SK-N-DZ (cell line): ENCODE measurements at places on chromosomes 5 and 9.

DNA sequence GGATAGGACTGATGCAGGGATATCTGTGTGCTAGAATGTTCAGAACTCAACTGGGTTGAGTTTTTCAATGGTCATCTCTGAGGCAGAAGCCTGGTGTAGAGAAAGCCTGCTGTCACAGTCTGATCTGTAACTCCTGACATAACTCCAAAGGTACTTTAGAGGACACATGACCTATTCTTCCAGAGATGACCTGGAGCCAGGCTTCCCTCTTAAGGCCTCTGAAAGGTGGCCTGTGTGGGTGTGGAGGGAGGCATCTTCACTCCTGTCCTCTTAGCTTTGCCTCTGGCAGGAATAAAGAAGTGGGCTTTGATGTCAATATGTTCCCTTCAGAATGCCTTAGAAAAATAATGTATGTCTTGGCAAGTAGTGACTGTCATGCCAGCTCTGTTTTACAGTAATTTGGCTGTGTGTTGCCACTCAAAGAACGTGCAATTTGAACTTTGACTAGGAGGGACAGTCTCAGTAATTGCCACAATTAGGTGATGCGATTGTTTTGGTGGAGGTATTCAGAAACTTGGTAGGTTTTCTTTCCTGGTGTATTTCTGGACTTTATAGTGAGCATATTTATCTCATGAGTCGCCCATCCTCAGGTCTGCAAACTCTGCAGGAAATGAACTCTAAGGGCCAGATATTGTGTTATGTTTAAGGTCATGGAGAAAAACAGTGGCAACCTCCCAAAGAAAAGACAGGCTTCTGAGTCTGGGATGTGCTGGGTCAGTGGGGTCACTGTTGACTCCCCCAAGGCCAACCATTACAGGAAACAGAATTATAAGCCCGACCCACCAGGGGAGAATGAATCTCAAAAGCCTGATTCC lies 3.2 kb upstream of the C5orf63 start:
- no peak for DNase-seq

DNA sequence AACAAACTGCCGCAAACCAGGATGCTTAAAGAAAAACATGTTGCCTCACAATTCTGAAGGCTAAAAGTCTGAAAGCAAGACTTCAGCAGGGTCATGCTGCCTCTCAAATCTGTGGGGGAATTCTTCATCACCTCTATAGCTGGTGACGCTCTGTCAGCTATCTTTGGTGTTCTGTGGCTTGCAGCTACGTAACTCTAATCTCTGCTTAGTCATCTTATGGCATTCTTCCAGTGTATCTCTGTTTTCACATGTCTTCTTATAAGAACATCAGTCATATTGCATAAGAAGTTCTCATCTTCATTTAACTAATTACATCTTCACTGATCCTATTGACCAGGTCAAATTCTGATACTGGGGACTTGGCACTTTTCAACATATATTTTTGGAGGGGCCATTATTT lies 243.0 kb downstream of the CDH10 start:
- no peak for DNase-seq

- peak; percentile 10 for DNase-seq
These were observed 89.5 kb downstream of the EPB41L4A start for GRCh38 chr5:112329419-112330090.

DNA sequence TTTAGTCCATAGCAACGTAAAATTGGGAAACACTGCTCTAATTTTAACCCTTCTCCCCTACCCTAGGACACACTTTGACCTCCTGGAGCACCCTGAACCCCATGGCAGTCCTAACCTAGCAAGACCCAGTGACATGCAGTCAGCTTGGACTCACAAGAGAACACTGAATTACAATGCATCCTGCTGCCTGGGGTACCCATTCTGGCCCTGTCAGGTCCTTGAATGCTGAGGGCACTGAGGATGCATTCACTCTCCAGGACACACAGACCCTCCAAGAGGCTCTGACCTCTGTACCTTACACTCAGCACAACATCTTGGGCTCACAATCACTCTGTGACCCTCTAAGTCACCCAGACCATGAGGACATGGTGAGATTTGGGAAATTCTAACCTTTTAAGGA lies 1.8 kb upstream of the PROP1 start:
- DNase-seq, result no peak

DNA sequence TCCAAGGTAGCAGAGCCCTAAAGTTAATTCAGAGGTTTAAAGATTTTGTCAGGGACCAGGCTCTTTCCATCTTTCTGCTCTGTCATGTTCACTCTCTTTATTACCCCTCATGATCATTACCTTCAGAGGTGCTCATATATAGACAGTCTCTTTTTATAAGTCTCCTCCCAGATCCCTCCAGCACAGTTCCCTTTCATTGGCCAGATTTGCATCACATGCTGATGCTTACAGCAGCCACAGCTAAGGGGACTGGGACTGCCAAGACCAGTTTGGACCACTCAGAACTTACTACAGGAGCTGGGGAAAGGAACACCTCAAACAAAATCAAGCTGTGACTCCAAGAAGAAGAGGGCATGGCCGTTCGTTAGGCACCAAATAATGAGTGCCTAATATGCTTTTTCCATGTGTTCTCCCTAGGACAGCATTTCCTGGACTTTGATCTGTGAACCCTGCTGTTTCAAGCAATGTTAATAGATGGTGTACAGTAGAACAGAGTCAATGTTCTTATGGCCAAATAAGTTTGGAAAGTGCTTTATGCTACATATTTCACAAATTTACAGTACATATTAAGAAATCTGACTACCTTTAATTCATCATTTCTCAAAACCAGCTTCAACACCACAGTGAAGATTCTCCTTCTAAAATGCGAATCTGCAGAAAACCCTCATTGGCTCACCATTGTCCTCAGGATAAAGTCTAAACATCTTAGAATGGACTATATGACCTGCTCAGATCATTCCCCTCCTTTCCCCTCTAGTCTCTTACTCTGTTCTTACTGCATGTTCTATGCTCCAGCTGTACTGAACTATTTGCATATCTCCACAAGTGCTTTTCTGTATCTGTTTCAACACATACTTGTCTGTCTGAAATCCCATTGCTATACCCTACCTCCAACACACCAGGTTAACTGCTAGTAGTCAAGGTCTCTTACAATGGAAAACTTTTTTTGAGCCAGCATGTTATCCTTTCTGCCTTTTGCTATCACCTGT lies 3.4 kb downstream of the C5orf58 start:
- DNase-seq, result no peak

DNA sequence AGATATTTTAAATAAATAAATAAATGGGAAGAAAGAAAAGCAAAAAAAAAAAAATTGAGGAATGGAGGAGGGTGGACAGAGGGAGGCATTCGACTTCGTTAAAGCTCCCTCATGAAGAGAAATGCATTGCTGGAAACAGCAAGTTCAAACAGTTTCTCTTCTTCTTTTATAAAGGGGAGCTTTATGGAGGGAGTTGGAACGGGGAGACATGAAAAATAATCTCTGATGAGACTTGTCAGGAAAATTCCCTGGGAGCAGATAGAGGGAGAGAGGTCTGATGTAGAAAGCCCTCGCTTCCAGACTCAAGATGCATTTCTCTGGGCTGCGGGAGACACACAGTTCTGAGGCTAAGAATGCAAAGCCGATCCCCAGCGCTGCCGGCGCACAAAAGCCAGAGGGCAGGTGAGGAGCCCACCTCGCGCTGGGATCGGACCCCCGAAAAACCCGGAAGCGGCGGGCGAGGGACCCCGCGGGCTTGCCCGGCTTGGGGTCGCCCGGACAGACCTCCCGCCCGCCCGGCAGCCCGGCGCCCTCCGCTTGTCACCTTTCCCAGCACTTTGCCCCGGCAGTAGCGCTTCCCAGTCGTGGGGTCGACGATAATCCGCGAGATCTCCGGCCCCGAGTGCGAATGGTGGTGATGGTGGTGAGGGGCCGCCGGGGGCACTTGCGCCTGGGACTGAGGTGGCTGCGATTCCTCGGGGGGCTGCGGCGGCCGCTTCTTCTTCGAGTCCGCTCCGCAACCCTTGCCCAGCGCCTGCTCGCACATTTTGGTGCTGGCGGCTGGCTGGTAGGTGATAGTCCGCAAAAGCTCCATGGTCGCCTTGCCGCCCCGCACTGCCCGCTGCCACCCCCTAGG lies 512 bp downstream of the PLK2 start:
- peak; percentile 57 for DNase-seq

- no peak for DNase-seq
These were observed 30.2 kb downstream of the SLC46A2 start for GRCh38 chr9:112860451-112860850.

DNA sequence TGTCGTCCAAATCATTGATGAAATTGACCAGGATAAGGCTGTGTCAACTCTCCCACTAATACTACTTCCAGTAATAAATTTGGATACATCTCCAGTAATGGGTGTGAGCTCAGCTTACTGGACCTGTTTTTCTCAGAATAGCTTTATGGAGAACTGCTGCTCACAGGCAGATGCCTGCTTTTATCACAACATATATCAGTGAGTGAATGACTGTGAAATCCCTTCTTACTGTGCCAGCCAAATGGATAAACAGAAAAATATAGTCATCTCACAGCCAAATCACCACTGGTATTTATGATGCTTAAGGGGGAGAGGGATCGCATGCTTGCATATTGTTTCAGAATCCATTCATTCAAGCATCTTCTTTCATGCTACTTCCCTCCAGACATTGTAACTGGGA lies 148.4 kb upstream of the PAPPA start:
- DNase-seq, result no peak

DNA sequence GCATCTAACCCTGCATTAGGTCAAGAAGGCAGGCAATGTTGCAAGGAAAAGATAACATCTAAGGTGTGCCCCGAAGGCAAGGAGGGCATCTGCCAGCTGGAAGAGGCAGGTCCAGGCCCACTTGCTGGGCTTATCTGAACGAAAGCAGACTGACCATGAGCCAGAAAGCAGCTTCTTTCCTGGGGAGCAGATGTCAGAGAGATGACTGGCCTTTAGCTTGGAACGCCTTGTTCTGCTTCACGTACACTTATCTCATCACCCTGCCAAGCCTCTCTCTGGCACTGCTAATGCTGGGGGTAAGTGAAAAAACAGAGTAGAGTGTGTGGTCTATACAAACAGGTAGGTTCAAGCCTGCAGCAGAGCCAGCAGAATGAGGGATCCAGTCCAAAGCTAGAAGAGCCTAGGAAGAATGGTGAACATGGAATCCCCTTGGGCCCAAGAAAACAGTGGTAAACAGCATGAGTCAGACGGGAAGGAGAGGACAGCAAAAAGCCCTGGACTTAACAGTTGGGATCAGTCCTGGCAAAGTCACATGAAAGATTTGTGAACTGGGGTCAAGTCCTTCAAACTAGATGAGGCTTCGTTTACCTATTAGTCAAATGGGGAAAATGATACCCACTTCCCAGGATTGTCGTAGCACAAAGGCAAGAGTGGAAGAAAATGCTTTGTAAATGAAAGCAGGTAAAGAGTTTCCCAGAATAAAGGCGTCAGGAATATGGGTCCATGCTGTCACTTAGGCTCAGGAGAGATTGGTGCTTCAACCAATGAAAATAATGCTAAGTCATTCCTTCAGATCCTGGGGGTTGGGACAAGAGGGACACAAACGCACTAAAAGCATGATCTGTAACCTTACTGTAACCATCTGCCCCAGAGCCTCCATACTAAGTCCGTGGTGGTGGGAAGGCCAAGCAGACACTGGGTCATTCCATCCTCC lies 200.9 kb downstream of the SLIT3 start:
- DNase-seq, result no peak

- DNase-seq, result no peak
These were observed 202.5 kb upstream of the CLINT1 start for GRCh38 chr5:158061451-158061850.

DNA sequence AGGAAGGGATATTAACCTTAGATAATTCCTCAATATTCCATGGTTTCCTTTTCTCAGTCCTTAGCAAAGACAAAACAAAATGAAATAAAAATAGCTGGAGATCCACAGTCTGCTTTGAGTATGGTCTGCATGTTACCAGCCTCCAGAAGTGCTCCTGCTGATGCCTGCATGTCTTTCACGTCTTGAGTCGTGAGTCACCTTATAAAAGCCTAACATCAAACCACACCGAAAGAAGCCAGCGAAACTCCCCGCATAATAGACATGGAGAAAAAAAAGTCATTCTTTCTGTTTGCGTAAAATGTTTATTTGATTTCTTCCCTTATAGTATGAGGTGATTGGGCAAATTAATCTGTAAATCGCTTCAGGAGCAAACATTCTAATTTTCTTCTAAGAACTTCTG lies 380.5 kb downstream of the SLCO4C1 start:
- no peak for DNase-seq

DNA sequence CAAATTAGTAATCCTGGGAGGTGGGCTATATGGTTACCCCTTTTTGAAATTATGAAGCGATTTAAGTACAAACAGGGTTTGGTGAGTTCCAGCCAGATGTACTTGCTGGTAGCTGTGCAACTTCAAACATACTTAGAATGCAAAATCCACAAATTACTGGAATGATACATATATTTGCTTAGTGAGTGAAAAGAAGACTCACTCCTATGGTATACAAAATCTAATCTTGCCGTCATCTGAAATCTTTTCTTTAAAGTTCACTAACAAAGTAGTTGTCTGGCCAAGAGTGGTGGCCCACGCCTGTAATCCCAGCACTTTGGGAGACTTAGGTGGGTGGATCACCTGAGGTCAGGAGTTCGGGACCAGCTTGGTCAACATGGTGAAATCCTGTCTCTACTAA lies 64.9 kb upstream of the TJP2 start:
- no peak for DNase-seq

- DNase-seq, result no peak
These were observed 1556.7 kb downstream of the FOXD4L5 start for GRCh38 chr9:63728287-63728686.

DNA sequence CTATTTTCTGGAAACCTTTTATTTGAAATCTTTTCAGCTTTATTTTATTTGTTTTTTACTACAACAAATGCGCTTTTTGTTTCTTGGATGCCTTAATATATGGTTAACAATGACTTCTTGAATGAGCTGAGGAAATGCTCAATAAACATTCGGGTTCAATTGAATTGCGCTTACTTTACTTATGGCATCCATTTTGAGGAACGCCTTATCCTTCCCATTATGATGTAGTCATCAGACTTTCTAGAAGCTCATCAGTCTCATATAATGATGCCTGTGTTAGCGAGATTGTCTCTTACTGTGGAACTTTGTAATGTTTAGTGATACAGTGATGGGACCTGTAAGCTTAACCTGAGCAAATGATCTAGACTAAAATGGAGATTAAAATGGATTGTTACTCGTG lies 916 bp downstream of the SHLD3 start:
- no peak for DNase-seq

DNA sequence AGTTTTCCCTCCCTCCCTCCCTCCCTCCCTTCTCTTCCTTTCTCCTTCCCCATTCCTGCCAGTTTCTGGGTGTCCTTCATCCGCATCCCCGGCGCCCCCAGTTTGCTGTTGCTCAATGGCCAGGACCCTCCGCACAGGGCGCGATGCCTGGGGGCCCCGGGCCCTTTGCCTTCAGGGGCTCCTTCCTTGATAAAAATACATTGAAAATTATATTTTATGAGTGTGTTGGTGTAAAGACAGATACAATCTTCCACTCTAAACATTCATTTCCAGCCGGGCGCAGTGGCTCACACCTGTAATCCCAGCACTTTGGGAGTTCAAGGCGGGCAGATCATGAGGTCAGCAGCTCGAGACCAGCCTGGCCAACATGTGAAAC lies 7.6 kb upstream of the AGPAT2 start:
- no peak for DNase-seq
